Activated CD4-positive, alpha-beta memory T cell treated with anti-CD3 and anti-CD28 coated beads, Interleukin-2, amount 10 ng/mL, durations not matched to agents 7 days and 5 days (primary cell): ENCODE measurements at places on chromosomes 2 and 18.

DNA sequence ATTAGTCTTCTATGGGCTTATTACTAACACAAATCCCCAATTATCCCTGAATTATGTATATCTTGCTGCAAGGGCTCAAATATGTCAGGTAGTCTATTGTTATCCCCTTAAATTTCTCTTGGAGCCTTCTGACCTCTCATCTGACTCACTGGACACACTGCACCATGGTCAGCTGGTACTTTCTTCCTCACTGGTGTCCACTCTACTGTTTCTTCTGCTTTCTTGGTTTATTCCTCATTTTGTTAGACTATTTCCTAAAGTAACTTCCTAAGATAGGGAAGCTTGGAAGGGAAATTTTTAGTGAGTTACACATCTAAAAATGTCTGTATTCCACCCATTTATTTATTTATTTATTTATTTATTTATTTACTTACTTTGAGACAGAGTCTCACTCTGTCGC lies 26.5 kb downstream of the WDR35 start:
- no peak for DNase-seq

- no peak for DNase-seq
These were observed 69.0 kb downstream of the BABAM2 start for GRCh38 chr2:27959496-27959895.

DNA sequence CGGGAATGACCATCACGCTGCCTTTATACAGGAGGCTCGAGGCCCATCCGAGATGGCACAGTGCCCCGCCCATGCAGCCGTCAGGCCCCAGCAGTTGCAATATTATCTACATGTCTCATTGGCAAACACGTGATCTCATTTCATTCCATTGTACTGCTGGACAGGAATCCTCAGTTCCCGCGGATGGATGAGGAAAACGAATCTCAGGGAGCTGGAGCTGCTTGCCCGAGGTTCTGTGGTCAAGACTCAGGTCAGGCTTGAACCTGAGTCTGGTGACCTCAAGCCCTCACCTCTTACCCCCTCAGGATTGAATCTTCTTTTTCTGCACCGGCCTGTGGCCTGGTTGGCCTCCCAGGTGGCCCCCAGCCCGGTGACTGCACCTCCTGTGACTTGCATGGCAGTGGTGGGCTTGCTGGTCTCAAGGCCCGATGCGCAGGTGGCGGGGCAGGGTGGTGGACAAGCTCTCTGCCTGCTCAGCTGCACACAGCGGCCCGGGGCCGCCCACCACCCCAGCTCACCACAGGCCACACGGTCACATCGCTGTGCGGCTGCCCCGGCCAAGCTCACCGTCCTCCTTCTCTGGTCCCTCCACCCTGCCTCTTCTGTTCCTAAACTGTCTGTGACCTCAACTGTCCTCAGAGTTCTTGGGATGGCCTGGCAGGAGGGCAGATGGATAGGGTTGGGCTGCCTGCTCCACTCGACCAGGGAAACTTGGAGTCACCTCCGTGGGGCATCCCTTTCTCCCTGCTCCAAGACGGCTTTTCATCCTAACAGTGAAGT lies 52.0 kb upstream of the HS6ST1 start:
- DNase-seq, result no peak

GRCh38 chr2:46858702-46859090 lies 56.9 kb downstream of the MCFD2 start:
- DNase-seq, result no peak

DNA sequence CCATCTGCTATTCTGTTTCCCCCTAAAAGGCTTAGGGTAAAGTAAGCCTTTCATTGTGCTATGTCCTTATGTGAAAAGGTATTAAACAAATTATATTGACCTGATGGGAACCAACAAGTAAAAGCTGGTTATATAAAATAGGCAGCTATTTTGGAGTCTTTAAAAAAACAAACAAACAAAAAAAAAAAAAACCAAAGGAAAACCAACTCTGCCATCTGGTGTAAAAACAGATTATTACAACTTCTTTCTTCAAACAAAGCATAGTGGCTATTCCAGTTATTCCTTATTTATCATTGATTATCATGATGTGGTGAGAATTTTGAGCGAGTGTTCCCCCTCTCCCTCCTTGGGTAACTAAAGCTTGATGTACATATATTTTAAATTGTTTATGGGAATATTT lies 122.3 kb upstream of the FHL2 start:
- no peak for DNase-seq

DNA sequence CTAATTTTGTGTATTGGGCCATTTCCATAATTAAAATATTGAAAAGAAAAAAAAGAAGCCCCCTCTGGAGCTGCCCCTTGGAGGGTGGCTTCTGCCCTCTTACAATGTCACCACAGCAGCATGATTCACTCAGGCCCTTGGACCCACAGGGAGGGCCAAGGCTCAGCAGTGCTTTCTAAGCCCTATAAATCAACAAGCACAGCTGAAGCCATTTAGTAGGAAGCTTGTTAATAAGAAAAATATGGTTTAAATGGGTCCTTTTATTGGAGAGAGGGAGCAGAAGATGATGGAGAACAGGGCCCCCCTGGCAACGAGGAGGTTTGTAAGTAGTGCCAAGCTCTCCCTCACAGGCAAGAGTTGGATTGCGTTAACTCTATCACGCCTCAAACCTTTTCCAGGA lies 107.6 kb upstream of the FZD7 start:
- no peak for DNase-seq

DNA sequence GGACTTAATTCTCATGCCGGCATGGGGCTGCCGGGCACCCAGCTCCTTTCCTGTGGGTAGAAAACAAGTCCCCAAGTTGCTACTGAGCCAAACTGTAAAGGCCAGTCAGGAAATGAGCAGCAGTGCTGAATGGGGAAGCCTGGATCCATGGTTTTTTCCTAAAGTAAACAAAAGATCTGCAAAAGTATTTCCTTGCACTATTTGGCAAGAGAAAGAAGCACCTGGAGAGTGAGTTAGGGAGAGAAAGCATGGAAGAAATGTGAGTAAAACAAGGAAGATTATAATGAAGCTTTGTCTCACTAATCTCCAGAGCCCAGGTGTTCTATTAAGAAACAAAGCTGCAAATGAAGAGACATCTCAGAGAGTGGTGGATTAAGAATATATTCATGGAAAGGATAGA lies 117.6 kb downstream of the METTL8 start:
- no peak for DNase-seq

DNA sequence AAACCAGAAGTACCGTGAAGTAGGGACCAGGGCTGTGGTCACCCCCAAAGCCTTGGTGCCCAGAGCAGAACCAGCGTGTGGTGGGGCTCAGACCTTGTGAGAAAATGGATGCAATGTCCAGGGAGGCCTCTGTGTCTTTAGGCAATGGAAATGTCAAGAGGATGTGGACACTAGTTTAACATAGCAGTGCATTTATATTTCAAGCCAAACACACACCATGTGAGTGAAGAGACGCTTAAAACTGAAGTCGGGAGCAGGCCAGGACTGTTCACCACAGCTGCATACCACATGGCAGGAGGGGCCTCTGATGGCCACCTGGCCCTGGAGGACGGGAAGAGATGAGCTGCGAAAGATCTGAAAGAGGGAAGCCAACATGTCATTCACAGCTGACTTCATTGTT lies 87.3 kb upstream of the LDLRAD4 start:
- no peak for DNase-seq

- DNase-seq, result no peak
These were observed 44.5 kb downstream of the PSMD14 start for GRCh38 chr2:161352719-161353118.

- no peak for DNase-seq
These were observed 5.6 kb upstream of the CCDC74B start for GRCh38 chr2:130150181-130151144.

GRCh38 chr2:128777196-128778035 lies 458.7 kb upstream of the HS6ST1 start:
- no peak for DNase-seq

GRCh38 chr2:65344689-65345088 lies 87.7 kb downstream of the SPRED2 start:
- no peak for DNase-seq

DNA sequence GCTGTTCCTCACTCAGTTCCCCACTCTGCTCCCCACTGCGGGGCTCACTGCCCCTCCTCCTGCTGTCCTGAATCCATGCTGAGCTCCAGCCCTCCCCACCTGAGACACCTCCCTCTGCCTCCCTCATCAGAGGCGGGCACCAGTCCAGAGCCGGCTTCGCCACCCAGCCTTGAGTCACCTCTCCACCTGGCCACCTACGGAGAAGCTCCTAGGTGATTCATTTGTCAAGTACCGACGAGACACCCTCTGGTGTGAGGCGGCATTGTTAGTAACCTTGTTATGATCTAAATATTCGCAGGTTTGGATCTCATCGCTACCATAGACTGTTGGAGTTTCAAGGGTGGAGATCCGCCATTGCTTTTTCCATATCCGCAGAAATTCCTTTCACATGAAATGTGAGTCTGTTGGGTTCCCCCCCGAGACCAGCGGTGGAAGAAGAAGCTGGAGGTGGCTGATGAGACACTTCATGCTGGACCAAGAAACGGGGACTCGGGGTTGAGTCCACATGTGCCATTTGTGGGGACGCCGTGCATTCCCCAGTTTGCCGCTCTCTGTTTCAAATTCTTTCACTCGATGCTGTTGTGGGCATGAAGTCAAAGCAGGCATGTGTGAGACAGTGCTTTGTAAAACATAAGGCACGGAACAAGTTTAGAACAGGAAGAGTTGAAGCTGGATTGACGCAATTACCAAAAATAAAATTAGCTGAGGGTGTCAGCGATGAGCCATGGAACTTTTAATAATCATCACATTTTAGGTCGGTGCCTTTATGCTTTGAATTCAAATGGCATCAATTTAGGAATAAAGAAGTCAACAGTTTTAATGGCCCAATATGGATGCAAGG lies 259.8 kb upstream of the HDAC4 start:
- no peak for DNase-seq

DNA sequence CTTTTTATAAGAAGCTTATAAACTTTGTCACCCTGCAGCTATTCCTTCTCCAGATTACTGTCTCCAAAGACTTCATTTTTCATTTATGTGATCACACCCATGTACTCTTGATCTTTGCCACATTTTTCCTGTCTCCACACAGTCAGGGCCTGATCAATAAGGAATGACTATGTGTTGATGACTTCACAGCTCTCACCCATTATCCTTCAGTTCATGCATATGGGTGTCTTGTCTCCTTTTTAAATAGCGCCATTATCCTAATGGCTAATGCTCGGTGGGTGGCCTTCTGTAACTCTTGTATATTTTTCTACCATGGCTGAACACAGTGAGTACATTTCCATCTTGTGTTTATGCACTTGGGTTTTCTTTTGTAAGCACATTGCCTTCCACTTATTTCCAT lies 335.7 kb upstream of the NRP2 start:
- DNase-seq, result no peak

- DNase-seq, result peak; percentile 66
These were observed 49.7 kb upstream of the ODC1 start for GRCh38 chr2:10497797-10498251.

DNA sequence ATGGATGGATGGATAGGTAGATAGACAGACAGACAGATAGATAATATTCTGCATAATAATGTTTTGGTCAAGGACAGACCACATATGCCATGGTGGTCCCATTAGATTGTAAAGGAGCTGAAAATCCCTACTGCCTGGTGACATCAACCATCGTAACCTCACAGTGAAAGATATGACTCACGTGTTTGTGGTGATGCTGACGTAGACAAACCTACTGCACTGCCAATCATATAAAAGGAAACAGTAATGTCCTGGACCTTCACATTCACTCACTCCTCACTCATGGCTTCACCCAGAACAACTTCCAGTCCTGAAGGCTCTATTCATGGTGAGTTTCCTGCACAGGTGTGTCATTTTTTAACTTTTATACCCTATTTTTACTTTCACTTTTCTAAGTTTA lies 202.9 kb upstream of the TPO start:
- DNase-seq, result no peak

- peak; percentile 43 for DNase-seq
These were observed 552 bp downstream of the CNPPD1 start for GRCh38 chr2:219175928-219176817.

DNA sequence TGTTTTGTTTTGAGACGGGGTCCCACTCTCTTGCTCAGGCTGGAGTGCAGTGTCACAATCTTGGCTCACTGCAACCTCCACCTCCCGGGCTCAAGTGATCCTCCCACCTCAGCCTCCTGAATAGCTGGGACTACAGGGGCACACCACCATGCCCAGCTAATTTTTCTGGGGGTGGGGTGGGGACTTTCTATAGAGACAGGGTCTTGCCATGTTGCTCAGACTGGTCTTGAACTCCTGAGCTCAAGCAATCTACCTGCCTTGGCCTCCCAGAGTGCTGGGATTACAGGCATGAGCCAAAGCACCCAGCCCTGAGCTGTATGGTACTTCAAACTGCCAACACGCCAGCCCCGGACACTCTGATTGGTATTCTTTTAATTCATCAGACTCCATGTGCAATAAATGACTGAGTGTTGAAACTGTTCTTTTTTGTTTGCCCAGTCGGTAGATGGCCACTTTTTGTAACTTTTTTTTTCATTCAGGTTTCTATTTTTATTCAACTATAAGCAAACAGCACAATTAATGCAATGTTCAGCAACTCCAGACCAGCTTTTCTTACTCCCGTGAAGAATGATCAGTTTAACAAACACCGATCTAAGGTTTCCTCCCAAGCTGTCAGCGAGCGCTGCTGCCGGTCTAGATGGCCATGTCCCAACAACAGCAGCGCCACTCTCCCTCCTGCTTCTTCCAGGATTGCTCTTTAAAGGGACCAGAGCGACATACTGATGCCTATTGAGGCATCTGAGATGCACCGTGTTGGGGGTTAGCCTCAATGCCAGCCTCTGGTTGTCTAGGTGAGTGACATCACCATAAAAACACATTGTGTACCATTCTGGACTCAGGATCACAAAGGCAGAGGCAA lies 12.5 kb upstream of the TGOLN2 start:
- no peak for DNase-seq

GRCh38 chr18:22831441-22831904 lies 101.7 kb upstream of the RBBP8 start:
- DNase-seq, result no peak

DNA sequence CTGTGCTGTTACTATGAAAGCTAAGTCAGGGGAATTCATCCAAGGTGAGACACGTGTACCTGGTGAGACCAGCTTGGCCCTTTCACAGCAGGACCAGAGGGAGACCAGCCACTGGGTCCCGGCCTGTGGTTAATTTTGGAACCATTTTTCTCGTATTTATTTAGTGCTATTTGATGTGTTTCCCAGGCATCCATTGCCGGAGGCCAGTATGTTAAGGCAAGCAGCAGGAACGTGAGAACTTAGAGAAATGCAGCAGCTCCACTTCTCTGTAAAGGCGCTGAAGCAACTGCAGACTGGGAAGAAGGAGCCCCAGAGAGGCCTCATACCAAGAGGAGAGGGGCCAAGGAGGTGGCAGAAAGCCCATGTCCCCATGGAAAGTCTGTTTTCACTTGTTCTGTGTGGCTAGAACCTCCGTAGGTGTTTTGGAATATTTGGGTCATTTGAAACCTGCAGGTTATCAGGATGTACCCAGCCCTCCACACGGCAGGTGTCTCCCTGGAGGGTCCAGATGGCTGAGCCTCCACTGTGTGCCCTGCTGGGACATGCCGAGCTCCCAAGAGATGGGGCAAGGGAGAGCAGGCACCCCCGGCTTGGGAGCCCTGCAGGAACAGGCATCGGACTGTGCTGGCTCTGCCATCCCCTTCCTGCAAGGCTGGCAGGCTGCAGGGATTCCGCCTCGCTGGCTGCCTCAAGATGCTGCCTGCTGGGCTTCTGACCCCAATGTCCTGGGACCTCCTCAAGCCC lies 256.0 kb upstream of the RAB6C start:
- no peak for DNase-seq

- DNase-seq, result no peak
These were observed 11.7 kb downstream of the ANO7 start for GRCh38 chr2:241199897-241200821.
